Stimulated activated CD8-positive, alpha-beta memory T cell treated with anti-CD3 and anti-CD28 coated beads, Interleukin-2, amount 100 ng/mL, for 48 hours (primary cell): ENCODE measurements at places on chromosomes 5 and 9.

DNA sequence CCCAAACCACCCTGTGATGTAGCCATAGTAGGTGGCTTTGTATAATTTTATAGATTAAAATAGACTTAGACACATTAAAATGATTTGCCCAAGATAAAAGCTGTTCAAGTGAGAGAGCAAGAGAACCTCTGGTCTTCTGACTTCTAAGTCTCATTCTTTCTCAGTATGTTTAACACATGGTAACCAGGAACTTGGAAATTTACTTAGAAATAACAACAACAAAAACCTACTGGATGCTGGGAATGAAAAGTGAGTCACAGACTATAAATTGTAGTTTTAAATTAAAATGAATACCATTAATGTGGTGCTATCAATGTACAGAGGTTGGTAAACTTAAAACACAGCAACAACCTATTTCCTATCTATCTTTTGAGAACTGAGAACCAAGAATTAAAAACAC is 30.4 kb downstream of the HMGCR start:
- no peak for DNase-seq

DNA sequence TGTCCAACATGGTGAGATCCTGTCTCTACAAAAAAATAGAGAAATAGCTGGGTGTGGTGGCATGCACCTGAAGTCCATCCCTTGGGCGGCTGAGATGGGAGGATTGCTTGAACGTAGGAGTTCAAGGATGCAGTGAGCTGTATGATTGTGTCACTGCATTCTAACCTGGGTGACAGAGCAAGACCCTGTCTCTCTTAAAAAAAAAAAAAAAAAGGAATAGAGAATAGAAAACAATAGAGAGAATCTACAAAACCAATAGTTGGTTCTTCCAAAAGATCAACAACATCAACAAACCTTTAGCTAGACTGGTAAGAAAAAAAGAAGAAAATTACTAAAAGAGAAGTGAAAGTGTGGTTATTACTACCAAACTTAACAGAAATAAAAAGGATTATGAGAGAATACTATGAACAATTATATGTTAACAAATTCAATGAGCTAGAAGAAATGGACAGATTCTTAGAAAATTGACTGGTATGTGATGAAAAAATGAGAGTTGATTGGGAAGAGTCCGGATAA is 8.1 kb upstream of the SLC38A9 start:
- no peak for DNase-seq

DNA sequence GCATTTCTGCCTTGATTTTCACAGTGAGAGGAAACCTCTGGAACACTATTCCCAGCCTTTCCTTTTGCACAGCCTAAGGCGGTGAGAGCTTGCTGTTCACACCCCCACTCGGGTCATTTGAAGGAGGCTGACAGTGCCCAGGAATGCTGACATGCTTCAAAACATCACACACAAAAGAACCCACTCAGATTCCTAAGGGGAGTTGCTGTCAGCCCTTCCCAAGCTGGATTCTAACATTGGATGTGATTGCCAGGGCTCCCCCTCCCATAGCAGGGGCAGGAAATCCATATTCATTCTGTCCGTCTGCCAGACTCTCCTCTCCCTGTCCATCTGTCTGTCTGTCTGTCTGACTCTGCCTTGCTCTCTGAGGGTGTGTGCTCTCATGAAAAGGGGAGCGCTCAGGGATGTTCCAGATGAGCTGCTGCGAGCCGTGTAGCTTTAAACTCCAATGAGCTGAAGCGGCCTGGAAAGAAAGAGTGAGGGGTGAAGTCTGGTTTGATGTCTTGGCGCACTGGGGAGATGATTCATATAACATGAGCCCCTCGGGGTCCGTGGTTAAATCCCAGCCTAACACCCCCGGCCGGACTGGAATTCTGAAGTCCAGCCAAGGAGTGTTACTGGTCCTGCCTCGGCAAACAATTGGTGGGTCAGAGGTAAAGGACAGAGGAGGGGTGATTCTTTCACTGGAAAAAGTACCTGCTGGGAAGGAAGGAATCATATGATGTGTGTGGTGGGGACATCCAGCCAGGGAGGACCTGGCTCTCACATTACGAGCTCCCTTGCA is 517.0 kb downstream of the CCDC171 start:
- no peak for DNase-seq

DNA sequence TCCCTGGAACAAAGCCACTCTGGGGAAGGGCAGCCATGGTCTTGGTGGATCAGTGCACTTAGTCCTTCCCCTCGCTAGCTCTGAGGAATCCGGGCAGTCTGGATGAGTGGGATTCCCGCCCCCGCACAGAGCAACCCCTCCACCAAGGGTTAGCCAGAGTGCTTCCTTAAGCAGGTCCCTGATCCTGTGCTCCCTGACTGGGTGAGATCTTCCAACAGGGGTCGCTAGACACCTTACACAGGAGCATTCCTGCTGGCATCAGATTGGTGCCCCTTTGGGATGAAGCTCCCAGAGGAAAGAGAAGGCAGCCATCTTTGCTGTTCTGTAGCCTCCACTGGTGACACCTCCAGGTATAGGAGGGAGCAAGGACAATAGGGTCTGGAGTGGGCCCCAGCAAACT is 228.8 kb downstream of the AP3B1 start:
- no peak for DNase-seq

GRCh38 chr9:19969721-19970120 is 180.9 kb upstream of the SLC24A2 start:
- no peak for DNase-seq

DNA sequence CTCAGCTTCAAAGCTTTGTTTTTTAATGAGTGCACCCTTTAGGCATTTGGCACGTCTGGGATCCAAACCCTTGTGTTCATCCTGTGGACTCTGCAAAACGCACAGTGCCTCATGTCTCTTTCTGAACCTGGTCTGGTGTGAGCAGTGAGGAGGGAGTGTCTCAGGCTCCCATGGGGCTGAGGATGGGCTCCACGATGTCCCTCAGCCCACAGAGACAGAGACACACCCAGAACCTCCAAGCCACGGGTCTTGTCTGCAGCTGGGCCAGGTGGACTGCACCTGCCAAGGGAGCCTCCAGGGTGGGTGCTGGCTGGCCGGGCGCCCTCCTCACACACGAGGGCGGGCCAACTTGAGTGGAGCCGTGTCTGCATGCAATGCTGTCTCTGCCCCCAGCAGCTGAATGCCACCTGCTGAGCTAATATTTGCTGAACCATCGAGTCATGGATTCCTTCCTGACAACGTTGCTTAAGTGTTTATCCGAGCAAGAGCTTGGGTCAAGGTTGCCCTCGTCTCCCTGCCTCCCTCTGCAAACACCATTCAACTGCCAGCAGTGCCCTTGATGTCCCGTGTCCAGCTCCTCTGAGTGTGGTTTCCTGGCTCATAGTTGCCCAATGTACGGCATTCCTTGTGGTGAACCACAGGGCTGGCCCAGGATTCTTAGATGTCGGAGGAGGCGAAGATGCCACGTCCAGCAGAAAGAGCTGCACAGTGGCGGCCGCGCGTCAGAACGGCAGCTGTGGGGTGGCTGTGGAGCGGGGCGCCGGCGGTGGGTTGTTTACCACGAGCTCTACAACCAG is 31.4 kb upstream of the LPCAT1 start:
- no peak for DNase-seq

DNA sequence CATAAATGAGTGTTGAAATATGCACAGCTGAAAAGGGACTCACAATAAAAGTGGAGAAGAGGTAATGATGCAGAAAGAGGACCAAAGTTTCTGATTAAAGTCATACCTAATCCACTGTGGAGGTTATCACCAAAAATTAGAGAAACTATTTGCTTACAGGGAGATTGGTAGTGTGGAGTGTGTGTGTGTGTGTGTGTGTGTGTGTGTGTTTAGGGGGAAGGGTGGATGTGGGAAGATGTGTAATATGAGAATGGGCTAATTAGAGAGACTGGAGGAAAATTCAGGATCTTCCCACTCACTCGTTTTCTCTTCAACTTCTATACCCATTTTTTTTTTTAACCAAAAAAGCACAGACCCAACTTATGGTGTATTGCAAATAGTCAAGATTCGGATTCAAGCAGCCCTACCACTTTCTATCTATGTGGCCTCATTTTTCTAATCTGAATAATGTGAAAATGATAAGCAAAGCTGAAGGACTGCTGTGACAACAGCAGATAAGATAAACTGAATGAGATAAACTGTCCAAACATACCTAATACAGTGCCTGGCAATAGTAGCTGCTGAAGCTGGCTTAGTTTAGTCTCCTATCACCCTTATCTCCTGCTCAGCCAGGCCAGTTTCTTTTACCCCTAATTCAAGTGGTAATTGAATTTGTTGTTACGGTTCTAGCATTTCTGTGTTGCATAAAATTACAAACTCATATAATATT is 501.1 kb downstream of the KDM4C start:
- no peak for DNase-seq

DNA sequence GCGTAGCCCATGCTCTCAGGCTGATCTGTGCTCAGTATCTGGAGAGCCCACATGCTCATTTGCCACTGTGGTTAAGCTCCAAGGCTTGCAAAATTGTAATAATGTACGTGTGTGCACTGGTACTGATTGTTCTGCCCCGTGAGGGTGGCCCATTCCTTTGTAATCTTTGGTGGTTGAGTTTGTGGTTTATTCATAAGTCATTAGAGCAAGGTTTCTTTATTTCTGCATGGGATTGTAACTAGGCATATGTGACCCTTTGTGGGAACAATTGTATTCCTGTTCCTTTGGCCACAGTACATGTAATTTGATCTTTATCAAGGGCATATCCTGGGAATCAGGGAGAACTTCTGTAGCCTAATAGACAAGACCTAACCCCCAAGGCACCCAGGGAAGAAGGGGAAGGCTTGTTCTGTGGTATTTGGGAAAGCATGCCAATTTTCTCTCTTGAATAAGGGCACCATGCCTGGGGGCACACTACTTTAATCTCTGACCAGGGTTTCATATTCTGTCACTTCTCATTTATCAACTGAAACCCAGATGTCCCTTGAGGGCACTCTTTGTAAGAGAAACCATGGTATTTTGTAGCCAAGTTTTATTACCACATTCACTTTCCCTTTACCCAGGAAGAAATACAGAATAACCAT is 74.6 kb downstream of the NPR3 start:
- no peak for DNase-seq

- DNase-seq = no peak
These were observed 3.5 kb downstream of the SLC34A3 start for GRCh38 chr9:137234055-137234697.

GRCh38 chr5:83726912-83727311 is 6.3 kb upstream of the HAPLN1 start:
- no peak for DNase-seq

DNA sequence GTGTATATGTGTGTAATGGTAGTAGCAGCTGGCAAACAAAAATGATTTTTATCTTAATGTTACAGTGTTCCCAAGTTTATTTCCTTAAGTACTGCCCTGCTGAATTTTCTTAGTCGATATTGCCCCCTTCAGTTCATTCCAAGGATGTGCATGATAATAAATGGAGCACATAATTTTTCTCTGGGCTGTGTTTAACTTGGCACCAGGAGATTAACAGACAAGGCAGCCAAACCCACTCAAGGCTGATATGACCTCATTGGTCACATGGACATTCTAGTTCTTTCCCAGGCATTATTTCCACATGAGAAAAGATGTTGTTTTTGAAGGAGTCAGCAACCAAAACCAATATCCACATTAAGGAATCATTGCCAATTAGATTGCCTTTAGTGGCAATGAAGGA is 61.8 kb downstream of the COX7C start:
- DNase-seq = no peak

GRCh38 chr5:78905084-78905938 is 79.8 kb downstream of the ARSB start:
- no peak for DNase-seq

DNA sequence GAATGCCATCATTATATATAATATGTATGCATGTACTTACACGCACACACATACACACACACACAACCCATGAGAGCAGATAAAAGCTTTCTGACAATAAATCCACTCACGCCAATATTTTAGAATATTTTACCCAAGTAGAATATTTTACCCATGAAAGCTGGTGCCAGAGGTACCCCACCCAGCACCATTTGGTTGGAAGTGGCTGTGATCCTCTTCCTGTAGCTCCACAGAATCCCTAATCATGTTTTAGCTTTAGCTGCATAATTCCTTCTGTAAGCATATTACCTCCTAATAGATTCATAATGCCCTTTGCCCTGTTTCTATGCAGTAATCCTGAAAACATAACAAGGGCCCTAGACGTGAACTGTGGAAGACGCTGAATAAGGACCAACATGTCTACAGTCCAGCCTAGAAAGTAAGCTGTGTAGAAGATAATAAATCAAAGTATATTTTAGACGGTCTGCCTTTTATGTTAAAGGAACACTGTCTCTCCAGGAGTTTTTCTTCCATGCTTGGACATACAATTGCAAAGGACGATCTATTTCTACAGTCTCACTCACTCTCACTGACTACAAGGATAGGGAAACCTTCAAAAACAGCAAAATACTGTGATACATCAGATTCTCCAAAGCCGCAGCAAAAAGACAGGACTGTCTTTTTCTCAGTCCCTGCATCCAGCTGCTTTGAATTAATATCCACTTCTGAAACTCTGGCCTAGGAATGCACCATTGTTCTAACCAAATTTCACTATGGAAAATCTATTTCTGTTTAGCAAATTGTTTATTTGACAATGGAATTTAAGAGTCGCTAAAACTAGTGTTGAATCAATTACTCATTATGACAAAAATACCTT is 98.2 kb downstream of the USP20 start:
- DNase-seq = no peak

- DNase-seq = no peak
These were observed 27.9 kb upstream of the CTNNA1 start for GRCh38 chr5:138725153-138725817.

DNA sequence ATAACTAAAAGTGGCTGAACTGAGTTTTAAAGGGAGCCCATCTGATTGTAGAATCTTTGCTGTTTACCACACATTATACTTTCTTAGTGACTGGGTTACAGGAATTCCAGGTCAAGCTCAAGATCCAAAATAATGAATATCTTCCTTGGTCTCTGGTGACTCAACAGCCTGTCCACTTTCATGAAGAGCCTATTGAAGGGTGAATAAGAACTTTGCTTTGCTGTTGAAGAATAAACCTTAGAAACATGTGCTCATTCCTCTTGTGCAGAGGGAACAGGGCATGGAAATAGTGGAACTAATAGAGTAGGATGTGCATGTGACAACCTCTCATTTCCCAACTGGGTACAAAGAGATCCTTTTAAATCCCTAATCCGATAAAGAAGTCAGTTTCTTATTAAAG is 21.4 kb downstream of the ALDH1A1 start:
- no peak for DNase-seq

- no peak for DNase-seq
These were observed 240.6 kb downstream of the EFNA5 start for GRCh38 chr5:107430071-107430625.

- no peak for DNase-seq
These were observed 1.8 kb upstream of the LHX3 start for GRCh38 chr9:136206602-136207275.

DNA sequence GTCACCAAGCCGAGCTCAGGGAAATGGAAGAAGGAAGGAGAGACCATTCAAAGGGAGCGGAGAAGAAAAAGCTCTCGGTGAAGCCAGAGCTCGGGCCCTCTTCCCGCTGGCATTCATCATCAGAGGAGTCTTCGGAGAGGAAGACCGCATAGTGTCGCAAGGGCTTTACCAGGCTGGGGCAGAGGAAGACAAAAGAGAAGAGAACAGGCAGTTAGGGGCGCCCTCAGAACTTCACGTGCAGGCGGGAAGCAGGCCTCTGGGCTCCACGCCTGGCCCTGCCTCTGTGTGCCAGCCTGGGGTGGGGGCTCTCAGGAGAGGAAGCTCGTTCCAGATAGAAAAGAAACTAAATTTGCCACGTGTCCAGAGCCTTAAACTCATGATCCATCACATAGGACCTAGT is 31.7 kb downstream of the CRB2 start:
- no peak for DNase-seq

- DNase-seq = no peak
These were observed 216.1 kb downstream of the ACTL7B start for GRCh38 chr9:108639696-108640095.
